Stimulated activated CD4-positive, alpha-beta T cell treated with anti-CD3 and anti-CD28 coated beads, Interleukin-2, amount 100 ng/mL, for 48 hours (primary cell): ENCODE measurements at places on chromosomes 4 and X.

- DNase-seq, result no peak
These were observed 146.5 kb downstream of the RBM47 start for GRCh38 chr4:40482985-40483647.

DNA sequence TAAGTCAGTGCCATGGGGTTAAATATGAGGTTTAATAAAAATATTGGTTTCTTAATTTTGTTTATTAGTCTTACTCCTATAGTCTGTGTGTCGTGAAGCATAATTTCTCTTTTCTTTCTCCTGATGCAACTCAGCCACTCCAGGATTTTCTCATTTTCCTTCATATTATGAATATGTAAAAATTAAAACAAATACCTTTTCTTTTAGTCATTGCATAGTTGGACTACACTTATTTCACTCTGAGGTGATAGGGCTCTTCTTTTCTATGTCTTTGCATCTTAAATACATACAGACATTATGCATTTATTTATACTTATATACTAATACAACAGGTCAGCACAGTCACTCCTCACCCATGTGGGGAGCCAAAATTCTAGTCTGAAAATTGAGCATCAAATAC lies 19.1 kb downstream of the GALNT7 start:
- no peak for DNase-seq

GRCh38 chrX:110418316-110419235 lies 59.9 kb downstream of the RTL9 start:
- no peak for DNase-seq

DNA sequence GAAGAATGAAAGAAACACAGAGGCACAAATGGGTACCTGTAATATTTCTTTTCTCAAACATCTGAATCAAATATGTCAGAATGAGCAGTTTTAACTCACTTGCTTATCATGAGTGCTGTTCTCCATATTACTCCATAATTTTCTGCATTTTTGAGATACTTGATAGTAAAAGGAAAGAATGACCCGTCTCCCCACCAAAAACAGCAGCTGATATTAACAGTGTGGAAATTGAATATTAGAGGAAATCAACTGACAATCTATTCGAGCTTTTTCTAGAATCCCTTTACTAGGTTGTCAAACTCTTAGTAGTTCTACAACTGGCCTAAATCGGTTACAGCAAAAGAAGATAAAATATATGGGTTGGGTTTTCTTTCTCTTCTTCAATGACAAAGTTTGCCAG lies 49.9 kb upstream of the HELT start:
- no peak for DNase-seq

GRCh38 chr4:16809943-16810342 lies 88.5 kb downstream of the LDB2 start:
- no peak for DNase-seq

DNA sequence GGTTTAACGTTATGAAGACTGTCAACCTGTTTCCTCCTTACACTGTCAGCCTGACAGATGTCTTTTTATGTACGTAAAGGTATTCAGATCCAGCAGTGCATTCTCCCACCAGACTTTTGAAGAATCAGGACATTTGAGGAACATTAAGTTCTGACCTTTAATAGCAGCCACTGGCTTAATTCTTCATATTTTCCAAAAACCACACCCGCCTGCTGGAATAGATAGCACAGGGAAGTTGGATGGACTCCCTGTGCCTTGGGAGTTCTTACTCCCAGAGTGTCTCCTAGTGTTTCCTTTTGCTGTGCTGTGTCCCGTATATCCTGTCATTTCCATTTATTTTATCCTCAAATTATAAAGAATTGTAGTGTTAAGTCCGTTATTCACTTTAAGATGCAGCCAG lies 94.5 kb downstream of the AFF1 start:
- DNase-seq, result no peak

- no peak for DNase-seq
These were observed 60.4 kb upstream of the TMEM33 start for GRCh38 chr4:41874873-41875272.

GRCh38 chrX:1336948-1337779 lies 579 bp downstream of the IL3RA start:
- DNase-seq, result no peak

DNA sequence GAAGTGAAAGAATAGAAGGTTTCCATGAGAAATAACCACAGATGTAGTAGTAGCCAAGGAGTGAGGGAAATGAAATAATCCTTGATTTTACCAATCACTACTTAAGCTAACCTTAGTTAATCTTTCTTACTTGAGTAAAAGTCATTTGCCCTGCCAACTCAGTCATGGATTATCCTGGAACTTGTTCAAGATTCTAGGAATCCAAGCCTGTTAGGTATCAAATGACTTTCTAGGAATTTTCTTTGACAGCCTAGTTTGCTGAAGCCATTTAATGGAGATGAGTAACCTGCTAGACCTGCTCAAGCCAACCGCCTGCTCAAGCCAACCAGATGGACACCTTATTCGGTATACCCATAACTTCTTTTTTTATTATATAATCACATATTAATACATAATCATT lies 180.5 kb downstream of the KLHL13 start:
- no peak for DNase-seq

DNA sequence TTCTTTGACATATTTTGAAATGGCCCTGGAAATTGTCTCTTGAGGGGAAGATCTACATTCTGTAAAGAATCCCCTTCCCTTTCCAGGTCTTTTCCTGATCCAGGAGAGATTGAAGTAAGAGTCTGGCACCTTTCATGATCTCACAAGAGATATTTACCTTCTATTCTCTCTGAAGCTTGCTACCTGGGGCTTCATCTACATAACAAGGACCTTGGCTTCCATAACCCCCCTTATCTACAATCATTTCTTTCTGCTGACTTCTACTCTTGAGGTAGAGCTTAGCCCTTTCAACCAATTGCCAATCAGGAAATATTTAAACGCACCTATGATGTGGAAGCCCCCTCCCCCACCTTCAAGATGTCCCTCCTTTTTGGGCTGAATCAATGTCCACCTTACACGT lies 383.7 kb upstream of the MAGEB18 start:
- DNase-seq, result no peak

DNA sequence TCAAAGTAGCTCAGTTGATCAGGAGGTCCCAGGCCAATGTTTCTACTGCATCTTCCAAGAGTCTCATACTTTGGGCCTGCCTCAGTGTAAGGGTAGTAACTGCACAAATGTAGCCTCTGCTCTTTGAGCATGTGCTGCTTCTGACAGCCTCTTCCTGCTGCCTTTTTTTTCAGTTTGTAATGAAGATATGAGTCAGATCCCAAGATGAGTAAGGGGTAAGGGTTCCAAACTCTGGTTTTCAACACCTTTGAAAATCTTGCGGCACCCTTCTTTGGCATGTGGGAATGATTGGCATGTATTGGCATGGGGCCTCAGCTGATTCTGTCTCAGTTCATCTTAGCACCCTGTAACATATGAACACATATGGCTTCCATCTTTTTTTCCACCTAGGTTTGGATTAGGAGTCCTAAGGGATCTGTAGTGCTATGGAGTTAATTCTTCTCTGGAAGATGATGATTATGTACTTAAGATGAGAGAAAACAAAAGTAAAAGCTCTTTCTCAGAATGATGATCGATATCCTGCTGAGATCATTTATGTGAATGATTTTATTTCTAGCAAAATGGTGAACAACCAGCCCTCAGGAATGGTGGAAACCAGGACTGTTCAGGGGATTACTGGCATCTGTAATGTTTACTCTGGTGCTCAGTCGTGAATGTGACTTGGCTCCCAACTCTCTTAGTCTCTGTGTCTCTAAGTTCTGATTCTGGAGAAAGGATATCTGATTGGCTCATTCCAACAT lies 118.7 kb upstream of the PRPS2 start:
- no peak for DNase-seq

DNA sequence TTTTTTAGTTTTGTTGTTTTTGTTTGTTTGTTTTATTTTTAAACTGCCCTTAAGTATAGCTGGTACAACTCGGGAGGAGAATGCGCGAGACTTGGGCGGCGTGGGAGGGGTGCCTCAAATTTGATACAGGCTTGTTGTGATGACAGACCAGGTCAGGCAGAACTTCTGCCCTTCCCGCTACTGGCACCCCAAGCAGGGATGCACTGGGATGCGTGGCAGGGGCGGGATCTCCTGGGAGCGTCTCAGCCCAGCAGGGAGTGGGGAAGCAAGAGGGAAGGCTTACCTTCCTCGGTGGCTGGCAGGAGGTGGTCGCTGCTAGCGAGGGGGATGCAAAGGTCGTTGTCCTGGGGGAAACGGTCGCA lies 851 bp downstream of the SFRP2 start:
- no peak for DNase-seq

DNA sequence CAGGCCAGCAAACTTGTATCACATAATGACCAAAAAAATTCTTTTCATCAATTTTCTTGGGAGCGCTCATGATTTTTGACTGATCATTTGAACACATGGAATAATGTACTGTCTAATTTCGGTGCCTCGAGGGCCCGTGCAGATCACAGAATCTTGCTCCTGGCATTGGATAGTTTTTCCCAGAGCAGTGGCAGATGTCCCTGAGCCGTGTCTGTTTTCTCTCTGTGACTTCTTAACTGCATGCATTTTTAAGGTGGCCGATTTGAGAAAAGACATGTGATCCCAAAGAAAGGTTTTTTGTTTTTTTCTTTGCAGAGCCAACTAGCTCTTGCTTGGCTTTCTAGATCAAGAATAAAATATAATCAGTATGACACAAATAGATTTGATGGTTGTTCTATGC lies 19.7 kb downstream of the GPRIN3 start:
- no peak for DNase-seq

DNA sequence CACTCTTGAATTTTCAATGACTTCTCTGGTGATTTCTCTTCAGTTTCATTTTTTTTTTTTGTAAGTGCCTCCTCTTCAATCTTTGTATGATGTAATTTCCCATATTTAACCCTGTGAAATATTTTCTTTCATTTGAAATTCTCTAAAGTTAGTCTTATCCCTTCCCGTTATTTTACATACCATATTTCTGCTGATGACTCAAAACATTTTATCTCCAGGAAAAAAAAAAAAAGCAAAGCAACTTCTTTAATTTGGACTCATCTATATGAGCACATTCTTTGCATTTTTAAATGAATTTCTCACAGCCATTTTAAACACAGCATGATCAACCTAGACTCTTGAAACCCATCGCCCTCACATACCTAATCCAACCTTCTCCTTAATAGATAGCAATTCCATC lies 1831.4 kb downstream of the ARAP2 start:
- DNase-seq, result no peak

DNA sequence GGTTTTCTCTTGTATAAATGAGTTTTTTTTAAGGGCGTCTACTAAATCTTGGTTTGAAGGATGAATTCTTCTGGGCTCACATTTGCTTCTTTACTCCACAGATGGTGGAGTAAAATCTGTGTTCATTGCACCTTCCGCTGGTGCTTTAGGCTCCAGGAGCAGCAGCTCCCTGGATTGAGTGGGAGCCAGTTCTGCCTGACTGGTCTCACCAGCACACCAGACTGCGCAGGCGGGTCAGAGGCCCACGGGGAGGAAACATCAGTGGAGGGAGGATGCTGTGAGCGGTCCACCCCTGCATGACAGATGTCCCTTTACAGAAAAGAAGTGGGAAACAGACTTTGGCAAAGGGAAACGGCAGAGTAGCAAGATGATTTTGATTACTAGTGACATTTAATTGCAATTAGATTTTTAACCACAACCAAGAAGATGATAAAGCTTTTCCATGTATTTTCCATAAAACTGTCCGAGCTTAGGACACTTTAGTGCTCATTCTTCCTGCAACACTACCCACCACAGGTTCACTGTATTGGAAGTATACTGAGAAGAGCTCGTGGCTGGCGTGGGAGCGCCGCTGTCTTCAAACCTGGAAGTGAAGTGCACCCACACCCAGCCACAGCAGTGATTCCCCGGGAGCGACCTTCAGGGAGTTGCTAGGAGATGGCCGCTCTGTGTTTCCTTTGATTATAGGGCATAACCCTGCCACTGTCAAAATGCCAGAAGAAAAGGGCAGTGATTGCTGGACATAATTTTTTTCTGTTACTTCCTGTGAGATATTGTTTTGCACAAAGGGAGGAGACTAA lies 95.2 kb downstream of the SORBS2 start:
- no peak for DNase-seq

DNA sequence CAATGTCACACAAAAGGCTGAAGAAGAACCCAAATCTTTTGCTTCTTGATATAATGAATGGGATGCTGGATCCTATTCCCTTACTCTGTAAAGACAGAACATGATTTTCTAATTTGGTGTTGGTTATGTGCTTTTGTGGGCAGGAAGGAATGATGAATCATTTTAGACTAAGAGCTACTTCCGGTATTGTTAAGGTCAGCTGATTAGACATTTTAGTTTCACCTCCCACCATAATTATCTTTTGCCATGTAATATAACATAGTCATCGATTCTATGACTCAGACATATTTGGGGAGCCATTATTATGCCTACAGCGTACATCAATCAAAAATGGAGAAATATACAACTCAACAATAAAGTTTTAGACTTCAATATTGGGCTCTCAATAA lies 265.3 kb downstream of the ZNF674 start:
- DNase-seq, result no peak

DNA sequence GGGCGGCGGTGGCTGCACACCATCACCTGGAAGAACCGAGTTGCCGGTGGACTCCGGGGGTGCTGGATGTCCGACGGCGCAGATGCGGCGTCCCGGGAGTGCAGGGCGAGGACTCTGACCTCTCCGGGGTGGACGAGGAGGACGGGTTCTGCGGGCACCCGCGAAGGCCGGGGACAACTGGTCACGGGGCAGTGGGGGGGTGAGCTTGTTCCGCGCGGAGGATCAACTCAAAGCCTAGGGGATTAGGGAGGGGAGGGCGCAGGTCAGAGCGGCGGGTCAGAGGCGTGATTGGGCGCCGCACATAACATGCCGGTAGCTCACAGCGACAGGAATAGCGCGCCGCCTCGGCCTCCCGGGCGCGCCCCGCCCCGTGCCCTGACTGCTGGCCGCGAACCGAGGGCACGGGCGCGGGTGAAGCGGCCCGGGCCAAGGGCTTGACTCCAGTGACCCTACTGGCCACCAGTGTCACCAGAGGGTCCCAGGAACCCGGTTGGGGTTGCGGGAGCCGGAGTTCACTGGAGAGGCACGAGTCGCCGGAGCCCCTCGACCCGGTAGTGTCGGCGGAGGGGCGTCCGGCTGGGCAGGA lies at the start of gene KLHL34:
TSS of gene KLHL34 (minus strand) at position 179 of the 586 bp plus-strand sequence. CDS start 542 bp downstream, outside the sequence.
- DNase-seq, result no peak

GRCh38 chrX:130647468-130647867 lies 245.7 kb downstream of the RBMX2 start:
- DNase-seq, result no peak

GRCh38 chr4:127355743-127356142 lies 277.0 kb upstream of the INTU start:
- DNase-seq, result no peak

DNA sequence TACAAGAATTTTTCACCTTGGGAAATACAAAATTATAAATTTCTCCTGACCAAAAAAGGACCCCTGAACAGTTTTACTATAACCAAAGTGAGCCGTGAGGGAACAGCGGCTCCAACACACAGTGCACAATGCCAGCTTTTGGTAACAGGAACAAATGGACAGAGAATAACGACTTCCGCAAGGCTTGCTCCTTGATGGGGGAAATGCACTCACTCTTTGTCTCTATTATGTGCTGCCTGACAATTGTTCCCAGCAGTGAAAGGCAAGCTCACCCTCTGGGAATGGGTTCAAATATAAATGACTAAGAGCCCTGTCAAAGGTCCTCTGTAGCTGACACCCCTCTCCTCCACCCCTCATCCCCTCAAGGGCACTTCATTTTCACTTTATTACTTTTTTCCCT lies 325.8 kb upstream of the GALNT7 start:
- no peak for DNase-seq

- no peak for DNase-seq
These were observed 38.6 kb downstream of the TRPC5OS start for GRCh38 chrX:111914398-111915090.
